Colonic mucosa (tissue), 4 donors: ENCODE measurements at places on chromosomes 6 and 20.

- DNase-seq: no peak
- no peak overlapping the region for H3K27ac ChIP-seq
- H3K36me3 ChIP-seq: no peaks in the 10 kb centered on the region
- no peaks in the 10 kb centered on the region for H3K27me3 ChIP-seq
- no peaks in the 10 kb centered on the region for H3K4me1 ChIP-seq
These were observed 189.4 kb upstream of the PRDM1 start for GRCh38 chr6:105896821-105897095.

GRCh38 chr6:126773112-126773805 is 345.2 kb upstream of the RSPO3 start:
- no peaks in the 10 kb centered on the region for H3K36me3 ChIP-seq
- H3K4me3 ChIP-seq: no peak overlapping the region
- no peak for DNase-seq
- no peaks in the 10 kb centered on the region for H3K27me3 ChIP-seq

DNA sequence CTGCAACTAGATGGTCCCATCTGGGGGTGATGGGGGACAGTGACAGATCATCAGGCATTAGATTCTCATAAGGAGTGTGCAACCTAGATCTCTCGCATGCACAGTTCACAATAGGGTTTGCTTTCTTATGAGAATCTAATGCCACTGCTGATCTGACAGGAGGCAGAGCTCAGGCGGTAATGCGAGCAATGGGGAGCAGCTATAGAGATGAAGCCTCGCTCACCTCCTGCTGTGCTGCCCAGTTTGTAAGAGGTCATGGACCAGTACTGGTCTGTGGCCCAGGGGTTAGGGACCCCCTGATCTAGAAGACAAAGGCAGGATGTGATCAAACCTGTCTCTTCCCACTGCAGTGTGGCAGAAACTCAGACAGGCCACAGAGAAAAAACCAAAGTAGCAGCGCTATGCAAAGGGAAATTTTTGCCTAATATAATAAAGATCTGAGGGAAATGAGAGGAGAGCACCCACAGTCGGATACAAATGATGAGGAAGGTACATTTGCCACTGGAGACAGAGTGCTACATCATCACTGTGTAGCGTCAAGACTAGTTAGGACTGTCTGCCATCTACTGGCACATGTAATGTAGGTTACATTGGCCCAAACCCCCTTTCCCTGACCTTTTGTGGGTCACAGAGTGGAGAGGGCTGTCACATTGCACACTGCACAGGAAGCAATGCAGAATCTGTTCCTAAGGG is 4.1 kb upstream of the LY86 start:
- no peaks in the 10 kb centered on the region for H3K27me3 ChIP-seq
- no peak for DNase-seq
- no peaks in the 10 kb centered on the region for H3K4me1 ChIP-seq
- no peak overlapping the region for H3K27ac ChIP-seq

GRCh38 chr6:163418311-163419029 is 4.0 kb downstream of the QKI start:
- H3K36me3 ChIP-seq: no peaks in the 10 kb centered on the region
- DNase-seq: no peak
- no peaks in the 10 kb centered on the region for H3K4me1 ChIP-seq
- no peak overlapping the region for H3K27ac ChIP-seq
- H3K27me3 ChIP-seq: peaks cover 18% of the 10 kb centered on the region
- H3K4me3 ChIP-seq: no peak overlapping the region
